ENCODE measurements at places on chromosomes 4 and X. TPM values are rescaled to one million over a fixed set of nuclear protein-coding genes. Genes with fewer than 3 reads are reported as not detected.

Gene ODAM
- not detected for total RNA-seq

Gene GJB1
- total RNA-seq = not detected

Gene EVC
- total RNA-seq = 58.6 TPM

Gene CT45A1
- total RNA-seq = not detected

Gene ZCCHC12
- total RNA-seq = 0.29 TPM

Gene AMBN
- not detected for total RNA-seq

Gene LEF1
- 0.58 TPM for total RNA-seq

Gene KLKB1
- total RNA-seq = 0.15 TPM

Gene TMEM47
- 25.2 TPM for total RNA-seq

Gene OTC
- not detected for total RNA-seq

Gene DCK
- 15.3 TPM for total RNA-seq

Gene CXCL11
- 6.4 TPM for total RNA-seq

Gene GC
- total RNA-seq = not detected

DNA sequence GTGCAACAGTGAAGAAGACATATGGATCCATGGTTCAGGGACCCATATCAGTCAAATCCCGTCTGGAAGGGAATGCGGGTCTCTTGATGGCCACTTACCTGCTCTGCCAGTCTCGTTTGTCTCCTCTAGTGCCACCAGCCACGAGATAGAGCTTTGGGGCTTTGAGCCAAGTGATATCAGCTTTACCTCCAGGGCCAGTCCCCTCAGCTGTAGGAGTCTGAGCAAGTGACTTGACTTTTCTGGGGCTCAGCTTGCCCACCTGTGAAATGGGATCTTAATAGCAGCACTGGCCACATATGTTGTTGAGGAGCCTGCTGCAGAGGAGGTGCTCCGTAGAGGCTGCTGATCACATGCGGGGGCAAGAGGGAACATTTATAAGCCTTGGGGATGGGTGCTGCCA lies 1.2 kb downstream of the SLC2A9 start:
- no peak for DNase-seq

- no peak for DNase-seq
These were observed 68.6 kb upstream of the MCF2 start for GRCh38 chrX:139776599-139776998.

DNA sequence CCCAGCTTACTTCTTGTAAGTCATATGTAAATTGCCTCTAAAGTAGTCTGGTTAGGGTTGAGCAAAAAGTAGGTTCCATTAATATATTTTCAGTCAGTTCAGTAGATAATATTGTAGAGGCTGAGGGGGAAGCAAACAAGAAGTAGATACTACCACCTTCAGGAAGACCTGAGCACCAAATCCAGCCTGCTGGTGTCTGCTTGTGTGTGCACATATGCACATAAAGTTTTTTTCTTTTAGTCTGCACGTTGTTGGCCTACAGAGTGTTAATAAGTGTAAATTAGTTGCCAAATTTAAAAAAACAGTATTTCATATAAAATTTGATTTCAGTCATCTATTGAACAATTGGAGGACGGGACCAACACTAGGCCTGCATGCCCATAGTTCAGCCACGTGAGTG lies 76.7 kb downstream of the CCKAR start:
- DNase-seq = no peak

- DNase-seq = no peak
These were observed 81.1 kb upstream of the SH3RF1 start for GRCh38 chr4:169351872-169352271.

DNA sequence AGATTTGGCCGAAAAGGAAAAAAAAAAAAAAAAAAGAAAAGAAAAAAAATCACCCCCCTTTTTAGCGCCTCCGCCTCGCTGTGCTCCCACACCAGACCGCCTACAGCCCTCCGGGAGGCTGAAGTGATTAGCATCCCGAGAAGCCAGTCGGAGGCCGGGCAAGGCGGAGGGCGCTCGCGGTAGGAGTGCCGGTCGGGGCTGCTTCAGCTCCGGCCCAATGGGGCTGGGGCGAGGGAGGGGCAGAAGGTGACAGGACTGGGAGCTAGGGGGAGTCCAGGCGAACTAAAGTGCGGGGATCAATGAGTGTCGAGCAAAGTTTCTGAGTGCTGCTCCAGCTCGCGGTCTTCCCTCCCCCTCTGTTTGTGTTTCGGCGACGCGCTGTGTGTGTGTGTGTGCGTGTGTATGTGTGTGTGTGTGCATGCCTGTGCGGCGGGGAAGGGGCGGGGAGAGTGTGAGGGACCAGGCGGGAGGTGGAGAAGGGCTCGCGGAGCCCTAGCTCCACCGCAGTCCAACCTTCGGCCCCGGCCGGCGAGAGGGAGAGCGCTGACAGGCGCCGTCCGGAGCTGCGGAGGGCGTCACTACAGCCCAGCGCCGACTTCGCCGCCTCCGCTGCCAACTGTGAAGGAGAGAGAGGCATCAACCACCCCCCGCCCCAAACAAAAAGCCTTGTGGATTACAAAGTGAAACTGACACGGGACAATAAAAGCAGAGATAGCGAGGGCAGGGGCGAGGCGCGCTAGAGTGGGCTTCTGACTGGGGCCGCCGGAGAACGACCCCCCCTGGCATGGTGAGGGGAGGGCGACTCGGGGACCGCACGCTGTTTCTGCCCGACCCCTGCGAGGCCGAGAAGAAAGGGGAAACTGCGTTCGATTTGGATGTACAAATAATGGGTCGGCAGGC lies at the start of gene FAT4:
Gene FAT4, plus strand, starts transcription at position 280 of the 900 bp plus-strand sequence. CDS start 1,457 bp downstream, outside the sequence.
- peak; percentile 84 for DNase-seq

- no peak for DNase-seq
These were observed 45.8 kb downstream of the DCLK2 start for GRCh38 chr4:150123796-150124677.

DNA sequence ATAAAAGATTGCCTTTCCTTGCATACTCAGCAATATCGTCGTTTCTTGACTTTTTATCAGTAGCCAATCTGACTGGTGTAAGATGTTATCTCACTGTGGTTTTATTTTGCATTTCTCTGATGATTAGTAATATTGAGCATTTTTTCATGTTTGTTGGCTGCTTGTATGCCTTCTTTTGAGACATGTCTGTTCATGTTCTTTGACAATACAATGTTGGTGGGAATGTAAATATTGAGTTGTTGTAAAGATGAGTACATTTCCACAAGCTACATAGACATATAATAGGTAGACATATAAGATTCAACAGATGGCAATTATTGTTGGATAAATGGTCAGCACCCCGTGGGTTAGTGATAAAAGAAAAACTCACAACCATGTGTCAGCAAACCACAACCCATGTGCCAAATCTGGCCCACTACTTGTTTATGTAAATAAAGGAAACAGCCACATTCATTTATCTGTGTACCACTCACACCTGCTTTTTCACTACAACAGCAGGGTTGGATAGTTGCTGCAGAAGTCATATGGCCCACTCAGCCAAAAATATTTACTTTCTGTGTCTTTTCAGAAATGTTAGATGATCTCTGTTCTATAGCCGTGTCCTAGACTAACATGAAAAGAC lies 153.1 kb upstream of the VCX start:
- no peak for DNase-seq

- no peak for DNase-seq
These were observed 876.2 kb upstream of the HS3ST1 start for GRCh38 chr4:12304905-12305304.

DNA sequence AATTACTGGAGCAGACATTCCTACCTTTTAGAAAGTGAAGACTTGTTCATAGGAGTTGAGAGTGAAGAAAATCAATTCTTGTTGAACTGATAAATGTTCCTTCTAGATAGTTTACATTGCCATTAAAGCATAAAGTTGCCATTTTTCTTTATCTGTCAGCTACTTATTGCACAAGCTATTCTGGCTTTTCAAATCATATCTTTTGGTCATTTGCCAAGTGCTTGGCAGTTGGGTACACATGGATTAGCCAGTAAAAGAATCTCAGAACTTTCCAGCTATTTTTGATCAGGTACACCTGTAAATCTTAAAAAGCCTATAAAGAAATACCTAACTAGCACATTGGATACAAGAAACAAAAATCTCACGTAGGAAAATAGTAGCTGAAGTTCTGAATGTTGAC lies 56.4 kb upstream of the PNPLA4 start:
- DNase-seq = no peak

DNA sequence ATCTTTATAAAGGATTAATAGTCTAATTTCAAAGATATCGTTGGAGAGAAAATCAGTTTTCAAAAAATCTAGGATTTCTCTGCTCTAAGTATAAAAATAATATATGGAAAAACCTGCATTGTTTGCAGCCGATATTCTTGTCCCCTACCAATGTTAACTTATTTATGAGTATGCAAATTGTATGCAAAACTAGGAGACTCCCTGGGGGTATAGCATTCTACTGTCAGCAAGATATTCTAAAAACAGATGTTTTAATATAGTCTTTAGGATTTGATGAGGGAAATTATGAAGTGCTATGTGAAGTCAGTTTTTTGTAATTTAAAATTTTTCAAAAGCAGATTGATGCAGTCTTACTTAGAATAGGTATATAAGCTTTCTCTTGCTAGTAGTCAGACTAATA lies 40.9 kb downstream of the GK2 start:
- DNase-seq = no peak

- DNase-seq = no peak
These were observed 1827.2 kb downstream of the ARAP2 start for GRCh38 chr4:34417160-34417559.

DNA sequence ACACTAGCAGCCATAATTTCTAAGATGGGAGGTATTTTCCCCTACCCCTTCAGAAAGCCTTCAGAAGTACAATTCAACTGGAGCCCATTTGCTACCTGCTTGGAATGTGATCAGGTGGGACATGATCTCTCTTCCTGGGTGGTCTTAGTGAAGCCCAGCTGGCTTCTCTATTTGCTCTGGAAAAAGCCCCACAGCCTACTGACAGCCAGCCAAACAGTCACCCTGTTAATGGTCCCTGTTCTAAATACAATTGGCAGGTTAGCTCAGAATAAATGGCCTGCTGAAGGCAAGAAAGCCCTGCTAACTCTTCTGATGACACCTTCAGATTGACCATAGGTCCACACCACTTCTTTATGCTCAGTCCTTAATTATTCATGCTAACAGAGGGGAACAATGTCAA lies 39.9 kb downstream of the HS6ST2 start:
- no peak for DNase-seq

- no peak for DNase-seq
These were observed 323.2 kb downstream of the ARHGAP24 start for GRCh38 chr4:85798012-85798770.

DNA sequence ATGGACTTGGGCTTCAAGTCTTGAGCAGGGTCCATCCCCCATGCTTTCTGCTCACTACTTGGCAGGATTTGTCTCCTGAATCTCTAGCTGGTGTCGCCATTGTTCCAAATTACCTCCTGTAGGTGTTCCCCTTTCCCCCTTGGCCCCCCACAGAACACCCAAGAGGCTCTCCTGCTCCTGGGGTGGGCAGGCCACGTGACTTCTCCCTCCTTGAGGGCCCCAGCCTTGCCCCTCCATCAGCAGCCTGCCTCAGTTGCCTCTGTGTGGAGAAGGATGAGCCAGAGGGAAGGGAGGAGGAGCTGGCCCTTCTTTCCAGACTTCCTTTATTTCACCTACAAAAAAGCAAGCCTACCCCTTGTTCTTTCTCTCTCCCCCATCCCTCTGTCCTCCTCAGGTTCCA lies 1.8 kb downstream of the GPR78 start:
- no peak for DNase-seq

GRCh38 chrX:130224810-130225209 lies 43.9 kb downstream of the ZNF280C start:
- DNase-seq = no peak

DNA sequence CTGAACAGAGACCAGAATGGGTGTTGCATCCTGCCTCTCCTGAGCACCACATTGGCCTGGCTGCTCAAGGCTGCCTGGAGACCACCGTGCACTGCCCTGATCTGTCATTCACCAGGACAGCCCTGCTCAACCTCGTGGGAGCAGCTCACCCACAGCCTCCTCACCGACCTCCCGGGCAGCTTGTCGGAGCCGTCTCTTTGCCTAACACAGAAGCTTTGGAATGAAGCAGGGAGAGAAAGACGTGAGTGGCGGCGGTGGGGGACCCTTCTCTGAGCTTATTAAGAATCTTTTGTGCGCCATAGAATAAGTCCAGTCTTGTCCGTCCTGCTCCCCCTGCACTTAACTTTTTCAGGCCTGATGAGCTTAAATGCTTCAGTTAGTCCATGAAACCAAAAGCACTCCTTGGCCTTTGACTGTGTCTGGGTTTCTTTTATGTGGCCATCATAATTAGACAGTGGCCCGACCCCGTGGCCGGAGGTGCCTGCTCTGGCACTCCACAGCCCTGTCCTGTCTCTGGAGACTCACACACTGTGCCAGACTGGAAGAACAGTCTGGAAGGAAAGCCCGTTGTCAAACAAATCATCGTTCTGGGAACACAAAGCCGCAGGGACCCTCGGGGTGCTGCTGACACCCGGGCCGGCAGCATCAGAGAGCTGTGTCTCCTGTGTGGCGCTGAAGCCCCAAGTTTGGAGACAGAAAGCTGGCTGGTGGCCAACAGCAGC lies 192.8 kb downstream of the BCOR start:
- no peak for DNase-seq

DNA sequence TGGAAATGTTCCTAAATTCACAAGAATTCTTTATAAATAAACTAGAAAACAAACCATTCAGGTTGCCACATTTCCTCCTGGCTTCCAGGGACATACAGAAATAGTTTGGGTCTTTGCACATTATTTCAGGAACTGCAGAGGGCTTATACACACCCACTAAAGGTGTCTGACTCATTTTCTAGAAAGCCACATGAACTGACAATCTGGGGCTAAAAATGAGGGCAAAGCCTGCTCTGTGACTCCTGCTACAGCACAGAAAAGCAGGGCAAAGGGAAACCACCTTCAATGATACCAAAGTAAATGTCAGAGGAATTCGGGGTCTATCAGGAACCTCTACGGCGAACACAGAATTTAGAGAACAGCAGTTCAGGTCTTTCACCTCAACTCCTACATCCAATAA lies 112.2 kb upstream of the MAP3K15 start:
- DNase-seq = no peak

GRCh38 chrX:77597090-77597489 lies 149.9 kb downstream of the FGF16 start:
- no peak for DNase-seq

Data from glomerular endothelial cell (primary cell).